ENCODE measurements at places on chromosomes 16 and 17. TPM values are rescaled to one million over a fixed set of nuclear protein-coding genes. Genes with fewer than 3 reads are reported as not detected.

Gene GP1BA
- not detected for total RNA-seq

Gene TM4SF5
- not detected for total RNA-seq

Gene KRT17
- 380 TPM for total RNA-seq

Gene KCNJ12
- total RNA-seq: not detected

Gene CA7
- not detected for total RNA-seq

Gene KRTAP4-4
- not detected for total RNA-seq

Gene ITGAL
- total RNA-seq: 2.0 TPM

Gene KRT31
- 4.4 TPM for total RNA-seq

Gene KRTAP4-5
- total RNA-seq: not detected

Gene ZNF18
- total RNA-seq: 6.1 TPM

Gene DNAAF1
- total RNA-seq: 0.16 TPM

Gene TMEM235
- not detected for total RNA-seq

Gene ZNF205
- 5.6 TPM for total RNA-seq

Gene ITGB4
- 134 TPM for total RNA-seq

Gene FNDC8
- total RNA-seq: not detected

Gene KRT20
- 0.20 TPM for total RNA-seq

Gene TTLL6
- 0.12 TPM for total RNA-seq

Gene ST6GALNAC2
- 24.0 TPM for total RNA-seq

Gene FBXW10B
- total RNA-seq: 8.0 TPM

Gene RND2
- 0.16 TPM for total RNA-seq

Gene BRIP1
- 3.9 TPM for total RNA-seq

All from esophagus mucosa (tissue), 1 donor.